ENCODE measurements at places on chromosomes 2 and 18. TPM values are rescaled to one million over a fixed set of nuclear protein-coding genes. Genes with fewer than 3 reads are reported as not detected.

Gene MAP3K19
- not detected for total RNA-seq

GRCh38 chr18:13548106-13548819 is 178.1 kb downstream of the FAM210A start:
- H3K27me3 ChIP-seq, result no peaks in the 10 kb centered on the region
- H3K36me3 ChIP-seq, result no peaks in the 10 kb centered on the region
- peaks cover 18% of the 10 kb centered on the region for H3K4me1 ChIP-seq
- no peak overlapping the region for H3K27ac ChIP-seq
- no peak overlapping the region for H3K4me3 ChIP-seq

Gene MEIS1
- 89.4 TPM for total RNA-seq

GRCh38 chr2:239606741-239607516 is 206.1 kb upstream of the HDAC4 start:
- no peak overlapping the region for H3K27ac ChIP-seq
- H3K27me3 ChIP-seq, result no peaks in the 10 kb centered on the region
- no peaks in the 10 kb centered on the region for H3K4me1 ChIP-seq
- DNase-seq, result no peak
- H3K36me3 ChIP-seq, result no peaks in the 10 kb centered on the region

Gene NPPC
- not detected for total RNA-seq

GRCh38 chr2:150644298-150645067 is 157.0 kb upstream of the RND3 start:
- H3K27me3 ChIP-seq, result no peaks in the 10 kb centered on the region
- H3K27ac ChIP-seq, result no peak overlapping the region
- no peak for DNase-seq

DNA sequence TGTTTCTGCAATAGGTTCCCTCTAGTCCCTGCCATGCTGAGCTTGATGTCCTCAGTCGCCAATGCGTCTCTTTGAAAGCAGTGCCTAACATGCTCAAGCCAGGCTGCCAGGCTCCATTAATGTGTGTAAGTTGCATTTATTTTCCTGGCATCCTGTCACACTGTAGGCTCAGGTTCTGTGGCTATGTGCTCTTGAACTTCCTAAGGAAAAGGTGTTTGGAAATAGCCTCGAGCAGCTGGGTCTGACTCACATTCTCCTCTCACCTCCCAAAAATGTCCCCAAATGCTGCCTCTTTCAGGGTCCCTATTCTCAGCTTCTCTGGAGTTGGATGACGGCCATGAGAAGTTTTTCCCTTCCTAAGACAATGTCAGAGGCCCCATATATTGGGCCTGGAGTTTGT is 58.0 kb upstream of the SLC14A2 start:
- no peak for DNase-seq
- H3K27ac ChIP-seq, result no peak overlapping the region
- no peaks in the 10 kb centered on the region for H3K36me3 ChIP-seq
- H3K27me3 ChIP-seq, result no peaks in the 10 kb centered on the region
- no peak overlapping the region for H3K4me3 ChIP-seq

Gene SRD5A2
- total RNA-seq, result not detected

- no peak overlapping the region for H3K27ac ChIP-seq
- no peak overlapping the region for H3K4me3 ChIP-seq
- no peaks in the 10 kb centered on the region for H3K36me3 ChIP-seq
- DNase-seq, result no peak
- no peaks in the 10 kb centered on the region for H3K27me3 ChIP-seq
Measured at GRCh38 chr2:122072666-122073065, 317.2 kb downstream of the TSN start.

Gene MC2R
- total RNA-seq, result not detected

DNA sequence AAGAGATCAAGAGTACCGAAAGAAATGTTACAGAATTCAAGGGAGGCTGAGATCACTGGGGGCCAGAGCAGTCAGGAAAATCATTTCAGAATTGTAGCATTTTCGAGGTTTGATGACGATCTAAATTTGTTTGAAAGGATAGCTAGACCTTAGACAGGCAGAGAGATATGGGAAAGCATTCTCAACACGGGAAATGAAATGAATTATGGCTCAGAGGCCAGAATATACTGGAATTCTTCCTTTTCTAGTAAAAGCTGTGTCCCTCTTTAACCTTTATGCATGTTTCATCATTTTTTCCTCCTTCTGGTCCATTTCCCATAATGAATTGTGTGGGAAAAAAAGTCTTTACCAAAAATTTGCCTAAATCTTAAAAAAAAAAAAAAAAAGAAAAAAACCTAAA is 78.8 kb downstream of the NABP1 start:
- no peaks in the 10 kb centered on the region for H3K36me3 ChIP-seq
- no peaks in the 10 kb centered on the region for H3K27me3 ChIP-seq
- peaks cover 6% of the 10 kb centered on the region for H3K4me1 ChIP-seq
- no peak overlapping the region for H3K4me3 ChIP-seq
- no peak overlapping the region for H3K27ac ChIP-seq

Gene LYPD6
- total RNA-seq, result 1.8 TPM

GRCh38 chr2:40364151-40364874 is 87.6 kb downstream of the SLC8A1 start:
- H3K36me3 ChIP-seq, result no peaks in the 10 kb centered on the region
- H3K27ac ChIP-seq, result no peak overlapping the region
- H3K4me3 ChIP-seq, result no peak overlapping the region

Gene DLGAP1
- 135 TPM for total RNA-seq

DNA sequence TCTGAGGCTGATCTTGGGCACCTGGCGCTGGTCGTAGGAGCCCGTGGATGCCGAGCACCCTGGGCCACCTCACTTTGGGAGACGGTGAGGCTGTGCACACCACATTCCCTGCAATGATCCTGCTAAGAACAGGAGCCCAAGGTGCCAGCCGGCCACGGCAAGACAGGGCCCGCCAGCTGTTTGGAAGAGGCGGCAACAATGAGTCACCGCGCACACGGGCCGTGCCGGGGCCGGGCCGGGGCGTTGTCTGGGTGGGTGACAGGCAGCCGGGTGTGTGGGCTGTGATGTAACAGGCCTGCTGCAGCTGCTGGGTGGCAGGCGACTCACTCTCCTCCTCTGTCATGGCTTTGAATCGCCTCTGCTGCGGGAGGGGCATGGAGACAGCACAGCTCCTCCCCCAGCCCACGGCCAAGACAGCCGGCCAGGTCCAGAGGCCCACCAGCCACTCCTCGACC is 49.7 kb upstream of the ODC1 start:
- no peak overlapping the region for H3K27ac ChIP-seq
- H3K27me3 ChIP-seq, result no peaks in the 10 kb centered on the region
- H3K4me3 ChIP-seq, result no peak overlapping the region
- no peaks in the 10 kb centered on the region for H3K36me3 ChIP-seq
- DNase-seq, result peak; percentile 86

Gene IGFBP2
- total RNA-seq, result 767 TPM

Gene CYS1
- total RNA-seq, result not detected

Gene IL18R1
- not detected for total RNA-seq
